Stimulated activated CD4-positive, alpha-beta T cell treated with anti-CD3 and anti-CD28 coated beads, Interleukin-2, amount 100 ng/mL, for 48 hours (primary cell): ENCODE measurements at places on chromosomes 11 and 22.

DNA sequence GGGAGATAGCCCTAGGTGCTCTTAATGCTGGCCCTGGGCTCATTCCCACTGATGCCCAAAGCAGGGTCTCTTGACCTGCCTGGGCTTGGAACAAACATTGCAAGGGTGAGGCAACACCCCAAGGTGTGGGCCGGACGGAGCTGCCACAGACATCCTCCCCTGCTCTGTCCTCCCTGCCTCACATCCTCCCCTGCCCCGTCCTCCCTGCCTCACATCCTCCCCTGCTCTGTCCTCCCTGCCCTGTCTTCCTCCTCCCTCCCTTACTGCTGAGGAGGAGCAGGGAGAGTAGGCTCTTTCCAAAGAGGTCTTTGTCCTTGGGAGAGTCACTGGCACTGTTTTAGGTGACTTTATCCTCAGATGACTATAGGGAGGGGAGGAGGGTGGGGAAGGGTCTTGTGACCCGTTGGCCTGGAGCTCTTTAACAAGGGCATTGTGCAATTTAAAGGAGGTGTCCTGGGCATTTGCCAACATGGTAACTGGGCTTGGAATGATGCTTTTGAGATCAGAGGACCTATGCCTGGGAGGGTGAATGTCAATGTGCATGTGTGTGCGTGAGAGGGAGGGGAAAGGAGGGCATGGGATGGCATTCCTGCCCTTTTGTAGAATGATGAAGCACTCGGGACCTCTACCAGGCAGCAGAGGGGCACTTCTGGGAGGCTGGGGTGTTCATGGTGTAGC lies 700 bp downstream of the FAM180B start:
- DNase-seq, result no peak

DNA sequence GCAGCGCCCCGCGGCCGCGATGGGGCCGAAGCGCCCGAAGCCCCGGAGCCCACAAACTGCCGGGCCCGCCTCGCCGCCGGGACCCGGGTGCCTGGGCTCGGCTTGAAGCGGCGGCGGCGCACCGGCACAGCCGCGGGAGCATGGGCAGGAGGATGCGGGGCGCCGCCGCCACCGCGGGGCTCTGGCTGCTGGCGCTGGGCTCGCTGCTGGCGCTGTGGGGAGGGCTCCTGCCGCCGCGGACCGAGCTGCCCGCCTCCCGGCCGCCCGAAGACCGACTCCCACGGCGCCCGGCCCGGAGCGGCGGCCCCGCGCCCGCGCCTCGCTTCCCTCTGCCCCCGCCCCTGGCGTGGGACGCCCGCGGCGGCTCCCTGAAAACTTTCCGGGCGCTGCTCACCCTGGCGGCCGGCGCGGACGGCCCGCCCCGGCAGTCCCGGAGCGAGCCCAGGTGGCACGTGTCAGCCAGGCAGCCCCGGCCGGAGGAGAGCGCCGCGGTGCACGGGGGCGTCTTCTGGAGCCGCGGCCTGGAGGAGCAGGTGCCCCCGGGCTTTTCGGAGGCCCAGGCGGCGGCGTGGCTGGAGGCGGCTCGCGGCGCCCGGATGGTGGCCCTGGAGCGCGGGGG lies 346 bp downstream of the FJX1 start:
- peak; percentile 10 for DNase-seq

DNA sequence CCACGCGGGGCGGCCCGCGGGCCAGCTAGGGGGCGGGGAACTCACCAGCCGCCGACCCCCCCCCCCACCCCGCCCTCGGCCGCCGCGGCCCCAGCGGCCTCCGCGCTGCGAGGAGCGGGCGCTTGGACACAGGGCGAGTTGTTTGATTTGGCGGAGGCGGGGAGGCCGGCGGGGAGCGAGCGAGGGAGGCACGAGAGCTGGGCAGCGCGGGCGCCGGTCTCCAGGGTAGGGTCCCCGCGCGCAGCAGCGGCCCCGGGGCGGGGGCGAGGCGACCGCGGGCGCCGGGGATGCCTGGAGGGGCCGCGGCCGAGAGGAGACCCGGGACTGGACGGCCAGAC lies 64.4 kb downstream of the NAV2 start:
- no peak for DNase-seq

- no peak for DNase-seq
These were observed 204.2 kb downstream of the AASDHPPT start for GRCh38 chr11:106281455-106282173.

DNA sequence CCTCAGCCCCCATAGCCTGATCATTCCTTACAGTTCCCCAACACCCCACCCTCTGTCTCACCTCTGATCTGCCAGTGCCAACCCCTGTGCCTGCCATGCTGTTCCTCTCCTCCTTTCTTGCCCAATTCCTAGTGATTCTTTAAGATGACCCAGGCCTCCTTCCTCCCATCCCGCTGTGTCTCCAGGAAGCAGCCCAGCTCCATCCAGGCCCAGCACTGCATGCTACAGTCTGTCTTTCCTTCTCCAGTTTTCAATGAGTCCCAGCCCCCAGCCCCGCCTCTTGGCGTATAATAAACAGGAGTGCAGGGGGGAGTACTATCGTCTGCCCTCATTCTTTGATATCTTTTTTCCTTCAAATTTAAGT lies 12.3 kb downstream of the LTBP3 start:
- no peak for DNase-seq

DNA sequence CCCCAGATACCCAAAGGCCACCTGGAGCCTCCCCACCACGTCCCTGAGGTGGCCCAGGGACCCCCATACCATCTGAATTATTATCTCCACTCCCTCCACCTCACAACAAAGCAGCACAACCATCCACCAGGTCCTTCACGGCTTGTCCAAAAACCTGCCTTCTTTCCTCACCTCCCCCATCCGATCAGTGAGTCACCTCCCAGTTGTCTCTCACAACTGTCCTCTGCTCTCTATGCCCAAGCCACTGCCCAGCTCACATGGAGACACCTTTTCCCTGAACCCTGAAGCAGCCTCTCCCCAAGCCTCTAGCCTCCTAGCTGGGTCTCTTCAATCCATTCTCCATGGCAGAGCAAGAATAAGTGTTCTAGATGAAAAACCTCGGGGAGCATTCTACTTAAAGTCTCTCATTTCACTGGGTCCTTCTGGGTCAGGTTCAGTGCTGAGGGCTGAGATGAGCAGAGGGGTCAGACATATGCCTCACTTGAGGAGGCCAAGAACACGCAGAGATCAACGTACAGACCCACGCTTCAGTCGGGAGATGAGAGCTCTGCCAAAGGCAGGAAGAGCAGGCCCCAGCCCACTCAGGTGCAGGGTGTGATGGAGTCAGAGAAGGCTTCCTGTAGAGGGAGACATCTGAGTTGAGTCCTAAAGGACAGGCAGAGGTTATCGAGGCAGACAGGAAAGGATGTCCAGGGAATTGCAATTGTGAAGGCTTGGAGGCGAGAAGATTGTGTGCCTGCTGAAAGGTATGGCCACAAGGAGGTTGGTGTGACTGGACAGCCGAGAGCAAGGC lies 74.7 kb downstream of the PDE2A start:
- DNase-seq, result no peak

GRCh38 chr11:34243600-34244464 lies 114.0 kb downstream of the ABTB2 start:
- no peak for DNase-seq

- DNase-seq, result no peak
These were observed 26.9 kb upstream of the PGM2L1 start for GRCh38 chr11:74425100-74425499.

- DNase-seq, result no peak
These were observed 14.6 kb downstream of the MRGPRF start for GRCh38 chr11:68998390-68998911.

DNA sequence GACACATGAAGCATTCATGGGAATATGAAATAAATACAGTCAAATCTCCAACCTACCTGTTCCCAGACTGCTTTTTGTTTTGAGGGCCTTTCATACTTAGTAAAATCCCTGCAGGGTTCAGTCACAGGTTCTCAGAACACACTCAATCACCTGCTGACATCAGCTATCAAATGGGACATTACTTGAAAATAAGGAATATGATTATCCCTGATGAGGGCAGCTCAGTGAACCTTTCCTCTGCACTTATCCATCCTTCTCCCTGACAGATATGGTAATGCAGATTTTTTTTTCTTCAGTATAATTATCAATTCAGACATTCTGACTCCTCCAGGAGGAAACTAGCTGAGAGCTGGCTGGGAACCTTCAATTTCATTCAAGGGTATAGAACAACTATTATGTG lies 1127.4 kb upstream of the CCDC90B start:
- DNase-seq, result no peak

DNA sequence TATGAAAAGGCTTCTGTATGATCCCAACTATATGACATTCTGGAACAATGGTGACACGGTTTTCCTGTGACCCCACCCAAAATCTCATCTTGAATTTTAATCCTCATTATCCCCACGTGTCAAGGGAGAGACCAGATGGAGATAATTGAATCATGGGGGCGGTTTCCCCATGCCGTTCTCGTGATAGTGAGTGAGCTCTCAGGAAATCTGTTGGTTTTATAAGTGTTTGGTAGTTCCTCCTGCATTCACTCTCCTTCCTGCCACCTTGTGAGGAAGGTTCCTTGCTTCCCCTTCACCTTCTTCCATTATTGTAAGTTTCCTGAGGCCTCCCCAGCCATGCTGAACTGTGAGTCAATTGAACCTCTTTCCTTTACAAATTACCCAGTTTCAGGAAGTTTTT lies 53.1 kb upstream of the TSPAN18 start:
- DNase-seq, result no peak

GRCh38 chr11:117613521-117613920 lies 183.5 kb downstream of the DSCAML1 start:
- no peak for DNase-seq

- DNase-seq, result no peak
These were observed 34.9 kb downstream of the JRKL start for GRCh38 chr11:96424693-96425092.

DNA sequence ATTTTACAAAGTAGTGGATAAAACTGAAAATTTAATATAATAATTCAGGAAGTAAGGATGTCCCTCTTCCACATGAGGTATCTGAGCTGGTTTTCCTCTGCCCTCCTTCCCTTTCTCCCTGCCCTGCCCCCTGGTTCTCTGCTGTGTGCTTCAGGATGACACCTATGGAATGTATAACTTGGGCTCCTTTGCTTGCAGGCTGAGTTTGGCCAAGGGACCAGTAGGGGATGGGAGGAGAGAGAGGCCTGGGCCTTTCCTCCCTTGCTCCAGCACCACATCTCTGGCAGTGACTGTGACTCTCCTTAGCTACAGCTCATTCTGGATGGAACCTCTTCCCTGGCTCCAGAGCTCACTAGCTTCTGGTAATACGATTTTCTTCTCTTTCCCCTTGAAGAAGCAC lies 10.1 kb downstream of the IRAG1 start:
- no peak for DNase-seq

GRCh38 chr11:79330651-79331050 lies 110.2 kb downstream of the TENM4 start:
- DNase-seq, result no peak

DNA sequence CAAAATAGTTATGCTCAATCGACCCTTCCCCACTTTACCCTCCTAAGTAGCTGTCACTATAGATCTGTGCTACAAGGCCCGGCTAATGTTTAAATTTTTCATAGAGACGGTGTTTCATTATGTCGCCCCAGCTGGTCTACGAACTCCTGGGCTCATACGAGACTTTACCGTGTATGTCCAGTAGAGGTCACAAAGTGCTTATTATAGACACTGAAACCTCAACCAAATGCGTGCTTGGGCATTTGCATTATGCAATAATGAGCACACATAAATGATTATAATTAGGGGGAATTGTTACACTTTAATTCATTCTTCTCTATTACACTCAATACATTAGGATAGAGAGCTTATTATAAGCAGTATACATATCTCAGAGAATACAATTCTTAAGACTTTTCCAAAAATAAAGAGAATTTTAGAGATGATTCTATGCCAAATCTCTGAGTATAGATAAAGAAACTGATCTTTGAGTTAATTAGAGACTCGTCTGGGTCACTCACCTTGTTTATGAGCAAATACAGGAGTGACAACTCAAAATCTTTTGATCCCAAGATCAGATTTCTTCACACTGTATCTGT lies 12.5 kb upstream of the MRPL16 start:
- no peak for DNase-seq

DNA sequence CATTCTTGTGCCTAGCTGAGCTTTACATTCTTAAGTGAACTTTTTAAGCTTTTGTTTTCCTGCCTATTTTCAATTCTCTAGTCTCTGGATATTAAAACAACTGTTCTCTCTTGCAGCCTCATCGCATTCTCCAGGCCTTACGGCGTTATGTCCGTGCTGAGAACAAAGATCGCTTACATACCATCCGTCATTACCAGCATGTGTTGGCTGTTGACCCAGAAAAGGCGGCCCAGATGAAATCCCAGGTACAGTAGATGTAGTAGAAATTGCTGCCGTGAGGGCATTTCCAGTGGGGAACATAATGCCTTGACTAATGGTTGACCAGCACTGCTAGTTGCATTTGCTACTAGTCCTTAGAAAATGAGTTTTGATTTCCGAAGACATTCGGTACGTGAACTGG lies 29.7 kb upstream of the ST14 start:
- no peak for DNase-seq

- no peak for DNase-seq
These were observed 83.0 kb downstream of the ABTB2 start for GRCh38 chr11:34274712-34275398.

GRCh38 chr22:26464312-26464711 lies 19.3 kb downstream of the HPS4 start:
- DNase-seq, result no peak

DNA sequence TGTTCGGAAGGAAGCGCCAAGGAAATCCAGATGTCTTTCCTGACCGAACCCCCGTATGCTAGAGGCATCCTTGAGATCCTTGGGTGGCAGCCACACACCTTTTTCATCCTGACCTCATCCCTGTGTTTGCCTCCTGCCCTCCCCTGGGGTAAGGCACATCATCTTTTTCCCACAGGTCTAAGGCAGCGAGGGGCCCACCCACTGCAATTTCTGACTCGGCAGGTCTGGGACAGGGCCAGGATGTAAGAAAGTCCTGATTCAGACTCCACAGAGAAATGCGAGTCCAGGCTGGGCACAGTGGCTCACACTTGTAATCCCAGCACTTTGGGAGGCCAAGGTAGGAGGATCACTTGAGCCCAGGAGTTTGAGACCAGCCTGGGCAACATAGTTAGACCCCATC lies 10.5 kb downstream of the ZMAT5 start:
- DNase-seq, result no peak

DNA sequence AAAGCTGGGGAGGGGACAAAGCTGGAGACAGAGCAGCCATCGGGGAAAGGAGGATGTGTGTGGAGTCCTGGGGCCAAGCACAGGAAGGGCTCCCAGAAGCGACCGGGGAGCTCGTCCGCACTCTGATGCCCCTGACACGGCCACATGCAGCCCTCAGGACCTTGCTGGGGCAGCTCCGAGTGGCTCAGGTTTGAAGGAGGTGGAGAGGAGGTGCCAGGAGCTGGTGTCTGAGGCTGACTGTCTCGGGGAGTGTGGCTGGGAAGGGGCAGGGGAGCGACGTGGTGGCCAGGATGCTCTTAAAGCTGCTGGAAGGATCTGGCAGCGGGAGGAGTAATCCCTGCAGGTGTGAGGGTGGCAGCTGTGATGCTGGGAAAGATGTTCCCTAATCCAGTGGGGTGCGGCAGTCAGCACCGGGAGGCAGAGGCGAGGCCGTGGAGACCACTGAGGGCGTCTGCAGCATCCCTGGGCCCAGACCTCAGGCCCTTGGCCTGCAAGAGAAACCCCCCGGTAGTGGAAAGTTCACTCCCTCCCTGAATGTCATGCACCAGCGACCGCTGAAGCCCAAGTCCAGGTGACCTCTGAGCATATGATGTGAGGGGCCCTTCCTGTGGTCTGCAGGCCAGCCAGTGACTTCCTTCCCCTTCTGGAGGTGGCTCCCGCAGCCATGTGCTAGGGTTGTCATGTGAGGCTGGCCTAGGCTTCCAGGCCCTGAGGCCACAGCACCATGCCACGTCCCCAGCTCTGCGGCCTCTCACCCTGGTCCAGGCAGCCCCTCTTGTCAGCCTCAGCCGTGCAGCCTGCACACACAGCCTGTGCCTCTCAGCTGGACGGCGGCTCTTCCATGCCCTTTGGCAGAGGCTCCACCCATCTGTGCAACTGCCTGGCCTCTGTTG lies 17.2 kb upstream of the CTSD start:
- no peak for DNase-seq
